ENCODE measurements at places on chromosomes 11 and 22.

DNA sequence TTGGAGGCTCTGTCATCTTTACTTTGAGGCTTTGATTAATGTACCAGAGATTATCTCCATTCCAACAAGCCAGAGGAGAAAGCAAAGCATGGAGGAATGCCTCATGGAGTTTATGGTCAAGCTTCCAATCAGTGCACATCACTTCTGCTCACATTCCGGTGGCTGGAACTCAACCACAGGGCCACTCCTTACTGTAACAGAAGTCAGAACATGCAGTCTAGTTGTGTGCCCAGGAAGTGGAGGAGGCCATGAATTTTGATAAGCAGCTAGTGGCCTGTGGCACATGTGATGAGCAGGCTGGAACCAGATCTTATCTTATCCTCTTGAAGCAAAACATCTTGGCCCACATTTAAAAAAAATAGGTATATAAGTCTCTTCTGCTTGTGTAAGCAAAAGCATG lies 258.9 kb upstream of the ARHGAP20 start:
- no peak for DNase-seq

DNA sequence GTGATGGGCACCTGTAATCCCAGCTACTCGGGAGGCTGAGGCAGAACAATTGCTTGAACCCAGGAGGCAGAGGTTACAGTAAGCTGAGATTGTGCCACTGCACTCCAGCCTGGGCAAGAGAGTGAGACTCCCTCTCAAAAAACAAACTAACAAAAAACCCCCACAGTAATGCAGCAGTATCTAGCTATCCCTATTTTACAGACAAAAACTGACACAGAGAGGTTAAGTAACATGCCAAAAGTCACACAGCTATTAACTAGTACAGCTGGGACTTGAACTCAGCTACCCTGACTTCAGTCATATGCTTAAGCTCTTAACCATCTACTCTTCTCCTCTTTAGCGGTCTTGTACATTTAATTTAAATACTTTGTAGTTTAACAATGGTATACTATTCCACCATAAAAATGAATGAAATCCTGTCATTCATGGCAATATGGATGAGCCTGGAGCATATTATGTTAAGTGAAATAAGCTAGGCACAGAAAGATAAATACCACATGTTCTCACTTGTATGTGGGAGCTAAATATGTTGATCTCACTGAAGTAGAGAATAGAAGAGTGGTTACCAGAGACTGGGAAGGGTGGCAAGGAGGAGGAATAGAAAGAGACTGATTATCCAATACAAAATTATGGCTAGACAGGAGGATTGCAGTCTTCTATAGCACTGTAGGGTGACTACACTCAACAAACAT lies 82.8 kb downstream of the DENND5A start:
- no peak for DNase-seq

- no peak for DNase-seq
Observed at GRCh38 chr11:3202305-3202704, 16.3 kb downstream of the MRGPRG start.

DNA sequence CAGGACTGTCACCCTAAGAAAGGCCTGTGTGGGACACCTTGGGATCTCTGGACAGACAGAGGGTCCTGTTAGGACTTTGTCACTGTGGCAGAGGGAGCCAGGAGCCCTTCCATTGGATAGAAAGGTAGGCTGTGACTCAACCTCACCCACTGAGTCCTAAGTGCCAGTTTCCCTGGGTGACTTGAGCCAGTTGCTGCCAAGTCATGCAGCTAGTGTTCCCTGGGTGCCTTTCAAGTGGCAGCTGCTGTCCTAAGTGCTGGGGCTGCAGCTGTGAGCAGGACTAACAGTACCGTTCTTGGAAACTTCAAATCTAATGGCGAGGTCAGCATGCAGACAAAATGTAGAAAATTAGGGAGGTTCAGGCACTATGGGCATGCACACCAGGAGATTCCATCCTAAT lies 393.7 kb downstream of the TMEM135 start:
- DNase-seq: no peak

GRCh38 chr11:130560000-130560780 lies 111.7 kb downstream of the ADAMTS15 start:
- DNase-seq: no peak

DNA sequence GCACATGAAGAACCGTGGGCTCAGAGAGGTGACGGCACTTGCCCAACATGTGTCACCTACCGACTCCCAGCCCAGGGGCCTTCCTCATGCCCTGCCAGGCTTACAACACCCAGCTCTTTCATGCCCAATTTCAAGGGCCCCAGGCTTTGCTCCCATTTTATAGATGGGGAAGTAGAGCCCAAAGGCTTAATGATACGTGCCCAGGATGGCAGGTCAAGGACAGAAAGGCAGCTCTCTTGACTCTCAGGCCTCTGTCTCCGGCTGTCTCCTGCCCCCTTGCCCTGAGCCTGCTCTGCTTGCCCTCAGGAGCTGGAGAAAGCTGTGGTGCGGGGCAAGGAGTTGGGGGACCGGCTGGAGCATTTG lies 9.0 kb downstream of the CCDC88B start:
- DNase-seq: no peak

GRCh38 chr11:6568191-6568918 lies 35.1 kb downstream of the RRP8 start:
- no peak for DNase-seq

GRCh38 chr11:121643479-121644186 lies 190.9 kb upstream of the SORL1-AS1 start:
- no peak for DNase-seq

GRCh38 chr11:86672007-86672621 lies at the start of gene ME3:
Gene ME3, minus strand, starts transcription at chr11:86672616.
- no peak for DNase-seq

- DNase-seq: no peak
Observed at GRCh38 chr11:61333550-61334433, 764 bp downstream of the TKFC start.

DNA sequence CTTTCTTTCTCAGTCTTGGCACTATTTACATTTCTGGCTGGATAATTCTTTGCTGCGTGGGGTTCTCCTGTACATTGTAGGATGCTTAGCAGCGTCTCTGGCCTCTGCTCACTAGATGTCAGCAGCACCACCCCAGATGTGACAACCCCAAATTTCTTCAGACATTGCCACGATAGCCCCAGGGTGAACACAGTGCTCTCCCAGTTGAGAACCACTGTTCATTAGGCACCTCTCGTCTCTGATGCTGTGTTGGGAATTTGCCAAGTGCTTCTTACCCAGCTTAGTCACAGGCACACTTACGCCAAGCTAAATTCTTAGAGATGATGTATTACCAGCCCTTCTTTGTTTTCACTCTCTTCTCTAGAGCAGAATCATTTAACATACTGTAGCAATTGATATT lies 9.4 kb downstream of the TRIM6 start:
- no peak for DNase-seq

DNA sequence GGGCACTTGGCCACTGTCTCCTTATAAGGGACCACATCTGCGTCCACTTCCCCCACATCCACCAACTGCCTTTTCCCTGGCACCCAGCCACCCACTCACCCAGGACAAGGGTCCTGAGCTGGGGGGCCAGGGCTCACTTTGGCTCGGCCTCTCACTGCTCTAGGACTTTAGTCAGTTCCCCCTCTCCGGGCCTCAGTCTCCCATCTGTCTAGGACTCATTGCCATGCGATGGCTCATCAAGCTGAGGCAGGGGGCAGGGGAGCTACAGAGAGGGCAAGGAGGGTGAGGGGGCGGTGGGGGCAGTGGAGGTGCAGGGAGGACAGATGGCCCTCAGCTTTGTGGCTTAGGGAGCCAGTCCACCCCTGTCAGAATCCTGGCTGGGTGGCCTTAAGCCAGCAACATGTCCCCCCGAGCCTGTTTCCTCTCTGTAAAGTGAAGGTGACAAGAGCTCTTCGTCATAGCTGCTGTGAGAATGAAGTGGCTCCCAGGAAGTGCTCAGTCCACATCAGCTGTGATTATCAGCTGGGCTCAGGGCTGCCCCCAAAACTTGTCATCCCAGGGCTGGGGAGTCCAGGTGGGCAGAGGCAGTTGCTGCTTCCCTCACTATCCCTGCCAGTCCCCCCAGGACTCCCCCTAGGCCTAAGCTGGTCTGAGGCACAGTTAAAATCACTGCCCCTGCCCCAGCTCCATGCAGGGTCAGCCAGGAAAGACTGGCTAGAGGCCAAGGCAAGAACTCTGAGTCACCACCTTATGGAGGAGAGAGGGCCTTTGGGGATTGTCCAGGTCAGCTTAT lies 14.9 kb downstream of the RAC2 start:
- no peak for DNase-seq

GRCh38 chr11:108617055-108617454 lies 23.5 kb upstream of the EXPH5 start:
- DNase-seq: no peak

- DNase-seq: peak; percentile 34
Observed at GRCh38 chr11:33379947-33380346, 122.8 kb downstream of the HIPK3 start.

DNA sequence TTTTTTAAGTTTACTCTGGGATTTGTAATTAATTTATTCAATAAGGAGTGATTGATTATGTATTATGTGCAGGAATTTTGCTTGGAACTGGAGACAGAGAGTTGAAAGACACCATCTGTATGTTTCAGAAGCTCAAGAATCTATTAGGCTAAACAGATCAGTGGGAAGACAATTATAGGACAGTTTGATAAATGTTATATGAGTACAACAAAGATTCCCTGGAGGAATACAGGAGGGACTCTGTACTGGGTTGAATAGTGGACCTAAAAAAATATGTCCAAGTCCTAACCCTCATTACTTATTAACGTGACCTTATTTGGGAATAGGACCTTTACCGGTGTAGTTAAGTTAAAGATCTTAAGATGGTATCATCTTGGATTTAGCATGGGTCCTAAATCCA lies 681.2 kb downstream of the NELL1 start:
- no peak for DNase-seq

- DNase-seq: no peak
Observed at GRCh38 chr22:18067121-18067520, 10.7 kb upstream of the PEX26 start.

DNA sequence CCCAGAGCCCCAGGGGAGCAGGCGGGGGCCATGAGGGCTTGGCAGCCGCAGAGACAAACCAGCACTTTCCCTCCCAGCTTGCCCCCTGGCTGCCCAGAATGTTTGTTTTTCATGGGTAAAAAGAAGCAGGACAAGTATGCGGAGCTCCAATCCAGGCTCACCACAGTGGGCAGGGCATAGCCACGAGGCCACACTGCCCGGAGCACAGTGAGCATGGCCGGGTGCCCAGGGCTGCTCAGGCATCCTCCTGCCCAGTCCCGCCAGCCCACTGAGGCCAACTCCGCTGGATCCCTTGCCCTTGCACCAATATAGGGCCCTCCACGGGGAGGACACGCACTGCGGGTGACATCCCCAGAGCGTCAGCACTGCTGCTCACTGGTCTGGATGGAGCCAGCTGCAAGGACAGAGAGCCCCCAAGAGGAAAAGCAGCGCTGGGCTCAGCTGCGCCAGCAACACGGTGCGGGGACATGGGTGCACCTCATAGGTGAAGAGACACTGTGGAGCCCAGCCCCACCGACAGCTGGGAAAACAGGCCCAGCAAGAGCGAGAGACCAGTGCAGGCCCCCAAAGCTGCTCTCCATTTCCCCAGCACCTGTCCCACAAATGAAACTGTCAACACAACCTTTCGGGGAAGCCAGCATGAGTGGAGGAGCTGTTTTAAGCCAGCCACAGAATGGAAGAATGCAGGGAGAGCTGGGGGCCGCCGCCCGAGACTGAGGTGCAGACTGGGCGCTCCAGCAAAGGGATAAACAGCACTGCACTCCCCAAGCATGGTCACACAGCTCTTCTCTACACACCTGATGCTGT lies 24.8 kb downstream of the ARVCF start:
- DNase-seq: no peak

DNA sequence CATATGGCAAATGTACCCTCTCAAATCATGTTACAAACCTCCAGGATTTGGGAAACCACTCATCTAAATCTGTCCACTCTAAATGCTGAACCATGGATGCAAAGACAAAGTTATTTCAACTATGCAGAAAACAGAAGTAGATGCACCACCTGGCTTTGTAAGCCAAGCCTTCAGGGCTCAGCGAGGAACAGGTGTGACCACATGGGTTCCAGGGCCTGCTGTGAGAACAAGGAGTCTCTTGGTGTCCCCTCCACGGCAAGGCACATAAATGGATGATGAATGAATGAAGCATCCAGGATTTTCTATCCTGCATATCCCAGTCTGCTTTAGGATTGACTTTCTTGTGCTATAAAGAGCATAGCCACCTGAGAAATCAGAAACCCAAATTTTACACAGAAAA lies 284.5 kb downstream of the LARGE1 start:
- no peak for DNase-seq

GRCh38 chr11:113395782-113396336 lies 8.3 kb downstream of the ANKK1 start:
- DNase-seq: no peak

GRCh38 chr11:61966734-61967115 lies 709 bp downstream of the FTH1 start:
- DNase-seq: peak; percentile 30

DNA sequence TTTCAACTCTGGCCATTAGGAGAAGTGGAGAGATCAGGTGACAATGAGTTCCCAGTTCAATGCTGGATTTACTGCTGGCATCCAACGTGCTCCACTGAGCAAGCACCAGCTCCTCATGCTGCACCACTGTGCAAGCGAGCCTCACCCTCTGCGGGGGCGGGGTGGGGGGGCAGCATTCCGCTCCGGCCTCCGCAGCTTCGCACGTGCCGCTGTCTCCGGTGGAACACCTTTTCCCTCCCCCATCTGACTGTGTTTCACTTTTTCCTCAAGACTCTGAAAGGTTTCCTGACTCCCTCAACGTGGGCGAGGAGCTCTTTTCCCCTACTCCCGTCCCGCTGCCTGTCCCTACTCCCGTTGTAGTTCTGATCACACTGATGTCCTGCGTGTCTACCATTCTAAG lies 835 bp upstream of the RHOD start:
- no peak for DNase-seq

DNA sequence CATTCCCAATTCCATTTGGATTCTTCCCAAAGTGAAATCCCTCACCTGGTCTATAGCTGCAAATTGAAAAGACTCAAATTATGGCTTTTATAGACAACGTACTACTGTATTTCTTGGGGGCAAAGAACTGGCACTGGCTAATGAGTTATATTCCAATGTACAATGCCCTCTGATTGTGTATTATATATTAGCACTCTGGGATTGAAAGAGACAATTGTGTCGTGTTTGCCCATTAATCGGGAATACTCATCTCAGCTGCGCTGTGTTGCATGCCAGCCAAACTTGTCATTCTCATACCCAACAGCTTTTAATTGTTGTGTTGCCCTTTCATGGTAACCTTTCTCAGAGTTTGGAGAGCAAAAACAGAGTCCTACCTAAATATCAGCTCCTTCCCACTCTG lies 55.0 kb upstream of the ZBTB44 start:
- DNase-seq: no peak

DNA sequence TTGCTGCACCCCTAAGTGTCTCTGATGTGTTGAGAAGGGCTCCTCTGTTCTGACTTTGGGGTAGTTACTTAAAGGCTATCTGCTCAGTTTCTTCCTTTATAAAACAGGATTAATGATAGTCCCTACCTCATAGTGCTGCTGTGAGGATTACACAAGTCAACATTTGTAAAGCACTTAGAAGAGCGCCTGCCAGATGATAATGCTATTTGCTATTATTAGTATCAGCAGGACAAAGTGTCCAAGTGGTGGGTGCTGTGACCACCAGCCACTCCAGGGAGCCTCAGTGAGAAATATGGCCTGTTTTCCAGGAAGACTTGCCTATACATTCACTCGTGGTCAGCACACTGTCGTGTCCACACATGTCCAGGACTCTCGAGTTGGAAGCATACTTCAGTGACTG lies 16.2 kb downstream of the POU2F3 start:
- no peak for DNase-seq

Measured in activated B cell treated with CpG ODN at 0.5 μM for 24 hours (primary cell).